ENCODE measurements at places on chromosomes 7 and 10.

- DNase-seq, result no peak
Observed at GRCh38 chr10:47183704-47184041, 116.3 kb upstream of the GDF10 start.

DNA sequence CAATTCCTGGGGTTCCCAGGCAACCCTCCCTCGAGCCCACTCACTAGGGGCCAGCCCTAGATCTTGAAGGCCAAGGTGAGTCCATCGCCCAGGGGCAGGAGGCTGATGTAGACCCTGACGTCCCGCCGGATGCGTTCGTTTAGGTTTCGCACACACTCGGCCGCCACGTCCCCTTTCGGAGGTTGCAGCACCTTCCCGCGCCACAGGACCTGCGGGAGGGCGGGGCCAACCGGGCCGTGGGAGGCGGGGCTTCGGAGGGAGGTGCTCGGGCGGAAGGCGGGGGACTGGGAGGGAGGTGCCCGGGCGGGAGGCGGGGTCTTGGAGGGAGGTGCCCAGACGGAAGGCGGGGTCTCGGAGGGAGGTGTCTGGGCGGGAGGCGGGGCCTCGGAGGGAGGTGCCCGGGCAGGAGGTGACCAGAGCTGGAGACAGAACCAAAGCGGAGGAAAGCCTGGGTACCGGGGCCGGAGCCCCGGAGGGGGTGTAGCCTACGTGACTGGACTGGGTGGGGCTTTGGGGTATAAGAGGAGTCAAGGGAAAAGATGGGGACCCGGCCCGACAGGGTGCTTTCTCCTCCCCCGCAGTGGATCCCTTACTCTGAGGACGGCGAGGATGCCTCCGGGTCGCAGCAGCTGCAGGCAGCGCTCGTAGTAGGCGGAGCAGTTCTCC, 1.6 kb downstream of the COMTD1 start:
- DNase-seq, result peak; percentile 94

GRCh38 chr7:82164813-82165212, 278.8 kb downstream of the CACNA2D1 start:
- no peak for DNase-seq

DNA sequence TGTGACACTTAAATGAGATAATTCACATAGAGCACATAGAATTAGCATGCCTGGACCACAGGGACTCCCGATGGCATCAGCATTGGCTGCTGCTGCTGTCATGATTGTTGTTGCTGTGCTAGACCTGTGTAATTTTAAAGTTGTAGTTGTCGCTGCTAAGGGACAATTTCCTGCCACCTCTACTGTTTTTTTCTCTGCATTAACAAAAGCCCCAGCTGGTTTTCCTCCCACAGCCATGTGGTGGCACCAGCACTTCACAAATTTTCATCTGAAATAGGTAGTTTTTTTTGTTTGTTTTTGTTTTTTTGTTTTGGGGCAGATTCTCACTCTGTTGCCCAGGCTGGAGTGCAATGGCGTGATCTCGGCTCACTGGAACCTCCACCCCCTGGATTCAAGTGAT, 25.4 kb upstream of the PRXL2A start:
- DNase-seq, result no peak

DNA sequence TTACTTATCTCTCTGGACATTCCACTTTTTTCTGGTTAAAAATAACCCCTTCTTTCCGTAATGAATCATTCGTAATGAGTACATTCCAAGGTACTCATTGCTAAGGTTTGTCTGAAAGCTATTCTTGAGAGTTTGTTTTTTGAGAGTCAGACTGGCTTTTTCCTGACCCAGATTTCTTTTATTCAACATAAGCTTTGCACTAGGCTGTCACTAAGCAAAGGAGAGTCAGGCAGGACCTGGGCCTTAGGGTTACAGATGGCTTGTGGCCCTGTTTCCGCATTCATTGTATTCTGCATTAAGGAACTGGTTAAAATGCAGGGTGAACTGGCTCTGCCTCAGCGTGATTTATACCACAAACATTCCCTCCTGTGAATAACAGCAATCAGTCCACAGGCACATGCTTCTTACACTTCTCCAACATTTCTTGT, 84.1 kb downstream of the POM121L12 start:
- DNase-seq, result no peak

DNA sequence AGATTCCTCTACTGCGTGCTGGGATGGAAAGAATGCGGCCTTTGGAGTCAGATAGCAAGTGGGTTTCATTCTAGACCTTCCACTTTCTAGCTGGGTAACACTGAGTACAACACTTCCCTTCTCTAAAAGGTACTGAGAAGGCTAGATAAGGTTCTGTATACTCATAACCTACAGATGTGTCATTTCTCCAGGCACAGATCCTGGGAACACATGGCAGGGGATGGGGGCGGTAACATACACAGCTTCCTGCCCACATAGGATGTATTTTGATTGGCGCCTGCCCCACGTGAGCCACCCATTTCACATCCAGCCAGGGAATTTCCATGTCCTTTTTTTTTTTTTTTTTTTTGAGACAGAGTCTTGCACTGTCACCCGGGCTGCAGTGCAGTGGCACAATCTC, 31.8 kb downstream of the KLRG2 start:
- no peak for DNase-seq

- DNase-seq, result no peak
Observed at GRCh38 chr7:97401398-97401797, 283.9 kb downstream of the SDHAF3 start.

DNA sequence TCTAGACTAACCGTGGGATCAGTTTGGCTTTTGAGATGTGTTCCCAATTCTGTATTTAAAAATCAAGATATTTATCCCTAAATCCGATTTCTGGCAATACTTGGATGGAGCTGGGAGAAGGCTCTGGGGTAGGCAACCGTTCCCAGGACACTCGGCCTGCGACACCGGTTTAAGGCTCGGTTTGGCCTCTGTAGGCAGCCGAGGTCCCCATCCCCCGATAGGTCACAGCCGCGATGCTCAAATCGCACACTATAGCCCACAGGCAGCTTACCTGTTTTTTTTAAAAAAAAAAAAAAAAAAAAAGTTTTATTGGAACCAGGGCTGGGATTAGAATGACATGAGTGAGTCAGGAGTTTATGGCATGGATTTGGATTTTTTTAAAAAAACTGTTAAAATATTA, 729 bp upstream of the TAF3 start:
- DNase-seq, result no peak

- no peak for DNase-seq
Observed at GRCh38 chr10:23310404-23310803, 34.2 kb downstream of the C10orf67 start.

GRCh38 chr10:13225601-13226000, 8.6 kb downstream of the UCMA start:
- DNase-seq, result no peak

DNA sequence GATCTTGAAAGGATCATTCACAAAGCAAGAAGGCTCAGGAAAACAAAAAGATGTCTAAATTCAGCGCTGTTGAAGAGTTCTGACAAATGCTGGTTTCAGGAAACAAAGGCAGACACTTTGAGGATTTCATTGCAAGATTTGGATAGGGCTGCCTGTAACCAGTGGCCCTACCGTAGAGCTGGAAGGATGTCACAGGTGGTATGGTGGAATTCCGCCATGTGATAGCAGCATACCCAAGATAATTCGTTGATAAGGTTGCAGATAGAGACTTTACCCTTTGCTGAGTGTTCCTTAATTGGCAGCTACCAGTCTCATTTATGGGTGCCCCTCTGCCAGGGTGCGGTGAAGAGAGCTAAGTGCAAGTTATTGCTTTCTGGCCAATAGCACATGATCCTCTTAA, 100.1 kb downstream of the WDR11 start:
- no peak for DNase-seq

DNA sequence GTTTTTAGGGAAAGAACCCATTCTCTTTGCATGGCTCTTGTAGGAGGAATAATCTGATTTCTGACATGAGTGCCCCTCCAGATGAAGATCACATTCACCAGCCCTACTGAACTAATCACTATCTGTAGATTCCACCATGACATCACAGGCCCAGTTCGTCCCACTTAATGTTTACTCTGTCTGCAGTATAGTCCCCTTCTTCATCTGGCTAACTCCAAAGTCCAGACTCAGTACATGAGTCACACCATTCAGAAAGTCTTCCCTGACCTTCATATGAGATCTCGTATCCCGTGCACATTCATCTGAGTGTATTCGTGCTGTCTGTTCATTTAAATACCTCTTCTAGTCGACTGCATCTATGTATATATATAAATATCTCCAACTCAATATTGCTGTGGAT, 366.5 kb upstream of the AKR1E2 start:
- no peak for DNase-seq

- no peak for DNase-seq
Observed at GRCh38 chr7:47819607-47819920, 128.7 kb downstream of the PKD1L1 start.

DNA sequence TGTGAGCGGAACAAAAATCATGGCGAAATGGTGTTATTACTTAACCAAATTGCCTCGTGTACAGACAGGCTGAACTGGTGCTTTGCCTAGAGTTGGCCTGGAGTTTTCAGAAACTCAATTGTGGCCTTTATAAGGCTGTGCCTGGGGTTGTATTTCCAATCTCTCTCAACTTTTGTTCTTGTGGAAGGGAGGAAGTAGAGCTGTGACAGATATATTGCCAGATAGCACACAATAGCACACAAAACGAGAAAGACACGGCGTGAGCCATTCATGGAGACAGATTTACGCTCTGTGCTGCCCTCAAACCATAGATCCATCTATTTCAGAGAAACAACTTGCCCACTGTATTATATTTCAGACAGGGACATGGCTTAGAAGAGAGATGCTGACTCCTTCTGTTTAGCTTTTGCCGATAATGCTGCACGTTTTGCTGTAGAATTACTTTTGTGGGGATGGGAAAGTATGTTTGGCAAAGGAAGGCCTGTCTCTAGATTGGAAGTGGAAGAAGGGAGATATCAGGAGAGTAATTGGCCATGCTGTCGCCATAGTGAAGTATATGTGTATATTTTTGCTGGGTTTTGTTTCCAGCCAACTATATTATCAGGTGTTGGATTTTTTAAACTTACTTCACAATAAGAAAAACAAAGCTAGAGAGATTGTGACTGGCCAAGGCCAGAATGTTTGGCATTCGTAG, 80.4 kb downstream of the AUTS2 start:
- no peak for DNase-seq

DNA sequence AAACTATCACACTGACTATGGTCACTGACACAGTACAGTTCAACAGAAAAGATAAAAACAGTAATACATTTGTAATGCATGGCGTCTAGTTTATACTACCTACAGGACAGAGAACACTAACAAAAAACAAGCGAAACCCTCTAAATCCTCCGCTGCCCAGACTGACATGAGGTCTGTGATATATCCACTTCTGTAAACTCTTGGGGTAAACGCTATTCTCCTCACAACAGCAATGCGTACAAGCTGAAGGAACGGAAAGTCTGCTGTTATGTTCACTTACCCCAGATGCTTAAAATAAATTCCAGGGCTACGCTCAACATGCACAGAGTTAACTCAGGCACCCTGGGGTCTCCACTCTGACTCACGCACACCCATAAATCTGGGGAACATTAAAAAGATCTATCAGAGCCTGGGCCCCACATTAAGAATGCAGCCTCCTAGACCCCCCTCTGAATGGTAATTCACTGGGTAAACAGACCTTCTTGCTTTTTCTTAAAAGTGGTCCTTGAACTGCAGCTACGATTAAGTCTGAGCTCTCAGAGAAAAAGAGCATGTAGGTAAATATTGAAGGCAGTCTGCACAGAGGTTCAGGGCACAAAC, 105.6 kb downstream of the CTBP2 start:
- no peak for DNase-seq

DNA sequence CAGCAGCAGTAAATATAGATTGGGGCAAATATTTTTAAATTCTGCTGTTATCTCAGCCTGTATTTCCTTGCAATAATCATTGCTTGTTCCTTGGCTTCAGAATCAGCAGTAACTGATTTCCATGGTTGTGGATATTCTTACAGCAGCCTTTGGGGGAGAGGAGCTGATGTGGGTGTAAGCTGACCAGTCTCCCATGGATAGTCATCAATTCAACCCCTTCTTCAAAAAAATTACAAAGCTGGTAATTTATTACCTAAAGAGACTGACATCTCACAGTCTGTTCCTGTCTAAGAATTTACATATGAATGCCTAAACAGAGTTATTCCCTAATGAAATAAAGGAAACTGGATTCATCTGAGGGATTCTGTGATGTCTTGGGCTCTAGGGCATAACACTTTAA, 103.1 kb upstream of the CABCOCO1 start:
- no peak for DNase-seq

DNA sequence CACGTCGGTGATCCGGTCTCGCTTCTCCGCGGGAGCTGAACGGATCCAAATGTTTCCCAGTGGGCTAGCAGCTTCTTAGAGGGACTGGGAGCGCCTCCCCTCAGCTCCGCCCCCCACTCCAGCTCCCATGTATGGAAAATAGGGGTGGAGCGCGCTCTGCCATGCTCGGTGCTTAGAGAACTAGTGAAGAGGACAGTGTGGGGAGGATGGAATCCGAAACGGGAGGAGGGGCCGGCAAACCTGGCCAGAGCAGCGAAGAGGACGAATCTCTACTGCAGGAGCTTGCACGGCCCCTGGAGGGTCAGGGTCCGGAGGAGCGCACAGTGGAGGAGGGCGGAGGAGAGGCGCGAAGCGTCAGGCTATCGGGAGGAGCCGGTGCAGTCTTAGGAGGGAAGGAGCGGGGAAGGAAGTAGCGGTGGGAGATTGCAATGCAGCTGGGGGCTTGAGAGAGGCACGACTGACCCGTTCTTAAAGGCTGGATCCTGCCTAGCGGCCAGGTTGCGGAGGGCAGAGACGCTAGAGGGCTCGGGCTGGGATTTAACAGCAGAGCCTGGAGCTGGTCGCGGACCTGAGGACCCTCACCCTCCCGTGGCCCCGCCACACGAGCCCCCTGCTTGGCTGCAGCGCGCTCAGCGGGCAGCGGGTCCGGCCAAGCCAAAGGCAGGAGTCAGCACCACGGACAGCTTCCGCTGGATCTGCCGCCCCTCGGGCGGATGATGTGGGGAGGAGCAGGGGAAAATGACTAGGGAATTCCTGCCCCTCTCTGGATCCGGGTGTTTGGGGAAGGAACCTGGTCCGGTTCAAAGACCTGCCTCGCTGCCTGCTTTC, at the start of gene PRLHR:
TSS of gene PRLHR (minus strand) at position 51 of the 828 bp plus-strand sequence. CDS start 404 bp downstream, outside the sequence.
- no peak for DNase-seq

- no peak for DNase-seq
Observed at GRCh38 chr7:44318332-44318731, 7.1 kb downstream of the CAMK2B start.

DNA sequence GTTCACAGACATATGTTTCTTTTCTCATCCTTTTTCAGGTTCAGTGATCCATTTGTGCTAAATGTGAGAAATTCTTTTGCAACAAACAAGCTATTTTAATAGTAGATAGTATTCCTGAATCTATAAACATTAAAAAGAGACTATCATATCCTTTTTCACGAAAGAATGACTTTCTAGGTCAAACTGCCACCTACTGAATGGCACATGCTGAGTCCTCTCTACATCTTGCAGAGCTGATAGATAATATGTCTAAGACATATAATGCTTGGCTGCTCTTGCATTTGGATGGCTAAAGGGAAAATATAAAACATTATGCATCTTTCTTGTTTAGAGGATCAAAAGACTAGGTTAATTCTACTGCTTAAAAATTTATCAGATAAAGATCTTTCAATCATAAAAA, 114.1 kb upstream of the SLC26A5 start:
- DNase-seq, result no peak

- no peak for DNase-seq
Observed at GRCh38 chr7:134926396-134926795, 59.9 kb upstream of the AGBL3 start.

- DNase-seq, result no peak
Observed at GRCh38 chr7:40354711-40355110, 219.9 kb downstream of the SUGCT start.

- no peak for DNase-seq
Observed at GRCh38 chr7:22584179-22584578, 84.2 kb upstream of the STEAP1B start.
